Uterus (tissue), 4 donors: ENCODE measurements at places on chromosomes 2 and 18. TPM values are rescaled to one million over a fixed set of nuclear protein-coding genes. Genes with fewer than 3 reads are reported as not detected.

DNA sequence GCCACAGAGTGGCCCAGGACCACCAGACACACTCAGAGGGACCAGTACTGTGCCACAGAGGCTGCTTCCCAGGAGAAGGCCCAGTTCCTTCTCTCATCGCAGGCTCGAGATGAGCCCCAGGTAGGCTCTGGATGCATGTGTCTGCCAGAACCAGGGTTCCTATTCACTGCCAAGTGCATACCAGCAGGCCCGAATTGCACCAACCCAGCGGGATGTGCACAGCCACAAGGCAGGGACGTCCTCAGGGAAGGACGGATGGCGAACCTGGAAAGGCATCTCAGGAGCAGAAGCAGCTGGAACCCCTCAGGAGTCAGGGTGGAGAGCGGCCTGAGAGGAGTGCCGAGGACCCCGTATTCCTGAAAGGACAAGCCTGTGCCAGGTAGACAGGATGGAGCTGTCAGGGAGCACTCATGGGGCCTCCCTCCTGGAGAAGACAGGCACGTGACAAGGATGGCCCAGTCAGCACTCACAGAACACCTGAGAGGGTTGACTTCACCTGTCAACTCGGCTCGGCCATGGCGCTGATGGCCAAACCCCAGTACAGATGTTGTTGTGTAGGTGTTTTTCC lies 73.7 kb downstream of the PTGR3 start:
- DNase-seq, result no peak

GRCh38 chr18:40877096-40877495 lies 1077.9 kb upstream of the PIK3C3 start:
- DNase-seq, result no peak

CRYGD gene
- total RNA-seq, result not detected

DNA sequence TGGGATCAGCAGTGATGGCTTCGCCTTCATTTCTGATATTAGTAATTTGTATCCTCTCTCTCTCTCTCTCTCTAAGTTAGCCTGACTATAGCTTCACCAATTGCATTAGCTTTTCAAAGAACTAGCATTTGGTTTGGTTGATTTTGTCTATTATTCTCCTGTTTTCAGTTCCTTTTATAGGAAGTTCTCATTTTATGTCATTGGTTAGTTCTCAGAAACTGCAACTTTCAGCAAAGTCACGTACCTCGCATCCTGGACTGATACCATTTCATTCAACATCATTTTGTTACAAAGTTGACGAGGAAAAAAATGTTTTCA lies 450.8 kb downstream of the EIPR1 start:
- no peak for DNase-seq

- no peak for DNase-seq
Observed at GRCh38 chr2:60925994-60926740, 44.8 kb downstream of the REL start.

GRCh38 chr18:33123862-33124518 lies 316.5 kb downstream of the CCDC178 start:
- no peak for DNase-seq

INHA gene
- not detected for total RNA-seq

DNA sequence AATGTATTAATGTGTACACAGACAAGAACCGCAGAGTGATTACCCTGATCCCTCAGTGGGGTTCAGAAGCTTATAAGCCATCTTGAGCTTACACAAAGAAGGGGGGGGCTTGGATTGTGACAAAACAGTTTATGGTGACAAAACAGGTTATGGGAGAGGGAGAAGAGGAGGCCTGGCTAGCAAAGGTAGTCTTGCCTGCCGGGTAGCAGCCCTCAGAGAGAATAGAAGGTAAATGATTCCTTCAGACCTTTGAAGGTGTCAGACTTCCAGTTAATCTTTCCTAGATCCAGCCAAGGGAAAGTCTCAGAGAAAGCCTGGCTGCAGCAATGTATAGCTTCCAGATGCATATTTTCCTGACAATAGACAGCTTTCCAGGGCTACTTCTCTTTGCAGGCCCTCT lies 44.6 kb upstream of the RAPH1 start:
- no peak for DNase-seq

MRPL44 gene
- 45.3 TPM for total RNA-seq

DNA sequence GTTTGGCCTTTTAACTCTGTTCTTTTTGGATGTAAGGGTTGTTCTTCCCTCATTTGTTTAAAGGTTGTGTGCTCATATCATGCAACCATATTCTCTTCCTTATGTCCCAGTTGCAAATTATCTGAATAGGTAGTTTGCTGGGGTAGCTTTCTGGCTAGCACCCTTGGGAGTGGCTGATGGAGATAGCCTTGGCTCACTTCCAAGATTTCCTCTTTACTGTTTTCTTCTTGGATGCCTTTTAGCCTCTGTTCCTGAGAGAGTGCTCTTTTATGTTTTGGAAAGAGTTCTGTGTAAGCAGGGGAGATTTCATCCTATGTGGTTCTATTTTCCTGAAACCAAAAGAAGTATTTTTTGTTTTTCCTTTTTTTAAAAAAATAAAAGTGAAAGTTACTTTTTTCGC lies 25.4 kb downstream of the USP14 start:
- DNase-seq, result no peak

GRCh38 chr18:9206421-9206820 lies 69.8 kb downstream of the ANKRD12 start:
- DNase-seq, result no peak
